ENCODE measurements at places on chromosomes 4 and X.

- no peak for DNase-seq
These were observed 23.9 kb downstream of the ADGRA3 start for GRCh38 chr4:22491939-22492338.

GRCh38 chr4:182878633-182879495 is 38.3 kb downstream of the DCTD start:
- DNase-seq, result no peak

GRCh38 chrX:153778181-153778580 is 2.7 kb upstream of the SRPK3 start:
- no peak for DNase-seq

GRCh38 chr4:54940996-54941865 is 184.2 kb downstream of the KDR start:
- DNase-seq, result no peak

DNA sequence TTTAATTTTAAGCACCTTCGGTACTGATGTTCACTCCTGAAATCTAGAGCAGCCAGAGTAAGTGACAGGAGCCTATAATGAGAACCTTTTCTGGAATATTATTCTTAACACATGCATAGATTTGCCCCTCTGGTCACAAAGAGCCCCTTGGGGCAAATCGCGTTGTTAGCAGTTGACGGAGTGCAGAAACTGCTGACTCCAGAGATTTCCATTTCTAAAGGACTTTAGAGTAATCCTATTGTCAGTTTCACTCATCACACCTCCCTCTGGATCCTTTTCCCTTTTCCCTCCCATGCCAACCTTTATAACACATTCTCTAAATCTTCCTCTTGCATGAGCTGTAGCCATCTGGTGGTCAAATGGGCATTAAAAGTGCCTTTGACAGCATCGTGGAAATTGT is 264.9 kb upstream of the PRPS2 start:
- no peak for DNase-seq

GRCh38 chr4:140807491-140808252 is 51.5 kb upstream of the TBC1D9 start:
- DNase-seq, result no peak

DNA sequence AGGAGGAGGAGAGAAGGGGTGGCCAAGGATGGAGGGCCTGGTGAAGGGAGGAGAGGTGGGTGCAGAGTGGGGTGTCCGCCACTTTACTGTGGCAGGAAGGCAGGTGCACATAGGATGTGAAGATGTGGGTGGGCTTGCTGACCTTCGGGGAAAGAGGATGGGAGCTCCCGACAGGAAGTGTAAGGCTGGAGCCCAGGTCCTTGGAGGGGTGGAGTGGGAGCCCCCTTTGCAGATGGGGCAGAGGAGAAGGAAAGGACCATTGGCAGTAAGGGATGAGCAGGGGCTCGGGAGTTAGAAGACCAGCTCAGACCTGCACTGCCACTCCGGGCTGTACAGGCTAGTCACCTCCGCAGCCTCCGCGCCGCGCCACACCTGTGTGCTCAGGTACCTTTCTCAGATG is 89.5 kb downstream of the EVC start:
- no peak for DNase-seq

- DNase-seq, result no peak
These were observed 205.7 kb downstream of the RELL1 start for GRCh38 chr4:37480509-37480908.

GRCh38 chrX:20527558-20528011 is 260.9 kb upstream of the RPS6KA3 start:
- DNase-seq, result no peak

GRCh38 chrX:1316527-1316926 is 20.1 kb upstream of the IL3RA start:
- no peak for DNase-seq

DNA sequence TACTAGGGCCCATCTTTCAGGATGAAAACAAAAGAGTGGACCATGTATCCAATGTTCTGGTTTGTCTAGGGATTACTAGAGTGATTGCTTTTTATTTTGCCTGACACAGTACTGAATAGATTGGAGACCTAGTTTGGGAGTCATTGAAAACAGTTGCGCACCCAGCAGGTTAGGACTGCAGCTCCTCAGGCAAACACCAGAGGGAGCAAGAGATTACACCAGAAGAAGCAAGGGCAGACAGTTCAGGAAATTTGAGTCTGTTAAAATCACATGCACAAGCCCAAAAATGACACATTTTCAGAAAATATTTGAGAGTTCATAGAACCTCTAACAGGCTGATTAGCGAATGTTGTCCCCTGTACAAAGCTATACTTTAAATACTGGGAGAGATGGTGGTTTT is 55.6 kb downstream of the CYLC1 start:
- DNase-seq, result no peak

DNA sequence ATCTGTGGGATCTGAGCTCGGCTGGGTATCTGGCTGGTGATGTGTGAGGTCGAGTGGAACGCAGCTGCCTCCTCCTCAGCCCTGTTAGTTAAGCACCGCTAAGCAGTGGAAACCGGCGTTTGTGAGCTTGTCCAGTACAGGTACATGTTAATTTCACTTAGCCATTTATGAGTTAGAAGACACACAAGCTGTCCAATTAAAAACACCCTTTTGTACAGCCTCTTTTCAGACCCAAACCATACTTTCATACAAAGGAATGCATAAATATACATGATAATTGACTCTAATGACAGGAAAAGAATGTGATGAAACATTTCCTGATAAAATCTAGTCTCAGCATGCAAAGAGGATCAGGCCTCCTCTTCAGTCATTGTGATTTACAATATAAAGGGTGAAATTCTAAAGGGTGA is 163.6 kb upstream of the FAT1 start:
- DNase-seq, result no peak

GRCh38 chr4:113450295-113451080 is 311.1 kb downstream of the CAMK2D start:
- DNase-seq, result no peak

DNA sequence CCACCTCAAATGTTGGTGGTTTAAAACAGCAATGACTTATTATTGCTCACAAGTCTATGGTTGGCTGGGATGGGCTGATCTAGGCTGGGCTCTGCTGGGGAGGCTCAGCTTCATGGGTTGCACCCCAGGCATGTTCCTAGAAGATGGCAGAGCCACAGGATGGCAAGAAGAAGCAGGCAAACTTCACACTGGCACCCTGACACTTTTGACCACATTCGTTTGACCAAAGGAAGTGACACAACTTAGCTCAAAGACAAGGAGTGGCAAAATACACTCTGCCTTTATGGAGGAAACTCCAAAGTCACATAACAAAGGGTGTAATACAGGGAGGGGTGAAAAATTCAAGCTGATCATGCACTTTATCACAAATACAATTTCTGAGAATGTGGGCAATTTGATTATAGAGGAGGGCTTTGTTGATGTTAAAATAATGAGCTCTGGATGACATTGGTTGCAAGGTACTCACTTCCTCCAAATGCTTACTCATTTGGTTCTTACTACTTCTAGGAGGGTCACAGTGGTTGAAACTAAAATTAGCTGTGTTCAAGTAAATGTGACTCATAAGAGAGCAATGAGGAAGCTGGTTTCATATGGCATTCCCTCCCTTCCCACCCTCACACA is 249.2 kb upstream of the RPS6KA3 start:
- no peak for DNase-seq

DNA sequence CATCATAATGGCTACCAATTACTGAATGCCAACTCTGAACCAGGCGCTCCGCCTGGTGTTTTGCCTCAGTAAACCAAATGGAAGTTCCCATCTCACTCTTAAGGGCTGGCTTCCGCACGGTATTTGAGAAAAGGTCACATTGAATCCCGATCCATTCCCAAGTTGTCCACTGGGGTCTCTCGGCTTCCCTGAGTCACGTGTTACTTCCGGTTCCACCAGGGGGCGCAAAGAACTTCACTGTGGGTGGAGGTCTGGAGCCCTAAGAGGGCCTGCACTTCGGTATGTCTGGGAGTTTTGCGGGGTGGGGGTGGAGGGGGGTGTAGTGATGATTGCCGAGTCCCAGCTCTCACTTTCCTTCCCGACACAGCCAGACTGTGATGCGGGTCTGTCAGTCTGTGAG is 13.4 kb upstream of the NHS start:
- DNase-seq, result no peak

GRCh38 chr4:118814058-118814457 is 21.9 kb downstream of the SEC24D start:
- no peak for DNase-seq

GRCh38 chr4:119570401-119570800 is 58.2 kb downstream of the PDE5A start:
- DNase-seq, result no peak

DNA sequence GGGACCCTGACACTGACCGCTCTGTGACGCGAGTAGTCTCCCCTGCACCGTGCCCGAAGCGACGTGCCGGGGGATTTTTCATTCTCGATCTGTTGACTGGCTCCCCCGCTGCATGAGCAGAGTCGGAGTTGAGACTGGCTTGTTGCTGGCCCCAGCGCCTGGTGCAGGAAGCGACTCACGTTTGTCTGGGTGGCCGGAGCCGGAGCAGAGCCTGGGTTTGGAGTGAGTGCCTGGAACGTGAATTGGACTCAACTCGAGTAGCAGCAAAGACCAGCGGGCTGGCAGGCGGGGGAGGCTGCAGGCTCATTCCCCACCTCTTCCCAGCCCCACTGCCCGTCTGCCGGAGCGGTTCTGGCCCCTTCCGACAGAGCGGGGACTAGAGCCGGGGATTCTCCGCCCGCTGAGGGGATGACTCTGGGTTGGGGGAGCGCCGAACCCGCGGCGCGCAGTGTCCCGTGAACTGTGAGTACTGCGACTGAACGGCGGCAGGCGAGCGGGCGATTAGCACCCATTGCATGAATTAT is 554 bp downstream of the PCDH7 start:
- no peak for DNase-seq

GRCh38 chrX:30888526-30889146 is 418 bp downstream of the TAB3 start:
- no peak for DNase-seq

DNA sequence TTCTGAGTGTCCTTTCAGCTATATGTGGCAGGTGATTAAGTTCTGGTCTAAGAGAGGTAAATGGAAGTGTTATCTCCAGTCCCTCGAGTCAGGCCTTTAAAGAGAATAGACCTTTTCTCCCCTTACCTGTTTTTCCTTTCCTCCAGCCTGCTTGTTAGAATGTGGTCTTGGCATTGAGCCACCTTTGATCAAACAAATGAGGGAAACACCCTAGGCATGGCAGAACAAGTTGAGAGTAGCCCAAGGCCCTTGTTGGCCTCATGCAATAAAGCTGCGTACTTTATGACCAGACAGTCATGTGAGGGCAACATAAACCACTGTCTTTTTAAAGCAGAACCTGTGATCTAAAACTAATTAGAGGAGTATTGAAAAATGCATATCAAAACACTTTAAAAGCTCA is 13.2 kb upstream of the IL13RA2 start:
- no peak for DNase-seq

DNA sequence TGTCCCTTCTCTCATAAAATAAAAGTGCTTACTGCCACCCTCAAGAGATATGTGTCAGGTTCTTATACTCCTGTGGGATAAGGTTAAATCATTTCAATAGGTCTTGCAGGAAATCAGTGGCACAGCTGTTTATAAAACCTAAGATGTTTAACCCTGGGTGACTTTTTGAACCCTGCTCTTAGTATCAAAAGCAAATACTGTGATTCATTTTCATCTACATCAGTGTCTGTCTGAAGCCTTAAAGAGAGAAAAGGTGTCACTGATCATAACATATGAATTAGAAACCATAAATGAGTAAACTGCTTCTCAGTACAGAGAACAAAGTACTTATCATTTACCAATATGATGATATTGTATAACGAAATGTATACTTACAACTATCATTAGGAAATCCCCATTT is 59.0 kb downstream of the CCSER1 start:
- DNase-seq, result no peak

DNA sequence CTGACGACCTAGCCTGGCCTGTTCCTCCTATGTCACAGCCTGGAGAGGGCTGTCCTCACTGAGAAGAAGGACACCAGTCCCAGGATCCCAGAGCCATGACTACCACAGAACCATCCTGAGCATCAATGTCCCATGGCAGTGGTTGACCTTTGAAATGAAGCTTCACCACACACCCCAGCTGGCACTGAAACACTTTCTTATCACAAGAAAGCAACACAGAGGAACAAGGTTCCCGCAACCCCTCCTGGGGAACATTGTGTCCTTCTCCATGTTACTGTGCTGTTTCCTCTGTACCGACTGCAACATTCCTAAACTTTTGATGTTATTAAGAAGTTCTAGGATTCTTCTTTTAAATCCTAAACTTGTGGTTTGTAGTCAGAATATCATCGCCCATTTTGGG is 21.2 kb upstream of the FAM156A start:
- DNase-seq, result no peak

DNA sequence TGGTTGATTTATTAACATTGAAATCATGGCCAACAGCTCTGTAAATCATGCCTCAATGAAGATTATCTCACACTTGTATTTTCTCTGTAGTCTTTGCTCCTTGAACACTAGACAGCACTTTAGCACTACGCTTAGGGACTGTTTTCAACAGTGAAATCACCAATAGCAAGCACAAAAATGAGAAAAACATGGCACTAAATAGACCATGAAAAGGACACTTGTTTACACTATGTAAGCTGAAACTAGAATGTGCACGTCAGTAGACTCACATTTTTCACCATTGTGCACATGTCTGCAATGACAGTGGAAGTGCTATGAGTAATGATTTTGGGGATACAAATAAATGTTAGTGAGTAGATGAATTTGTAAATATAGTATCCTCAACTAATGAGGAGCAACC is 3.1 kb downstream of the BMP2K start:
- no peak for DNase-seq

DNA sequence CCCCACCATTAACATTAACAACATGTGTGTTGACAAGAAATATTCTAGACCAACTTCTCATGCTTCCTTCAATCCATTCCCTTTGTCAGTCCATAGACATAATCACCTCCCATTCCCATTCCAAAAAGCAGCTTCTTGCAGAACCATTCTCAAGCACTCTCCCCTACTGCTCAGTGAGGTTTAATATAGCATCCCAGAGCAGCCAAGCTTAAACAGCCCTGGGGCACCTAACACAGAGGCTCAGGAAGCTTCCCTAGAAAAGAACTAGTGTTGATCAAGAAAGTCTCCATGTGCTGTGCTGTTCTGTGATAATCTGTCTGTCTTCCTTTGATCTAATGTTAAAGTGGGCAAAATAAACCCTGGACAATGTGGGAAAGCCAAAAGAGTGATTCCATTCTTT is 174.2 kb upstream of the NOCT start:
- no peak for DNase-seq

DNA sequence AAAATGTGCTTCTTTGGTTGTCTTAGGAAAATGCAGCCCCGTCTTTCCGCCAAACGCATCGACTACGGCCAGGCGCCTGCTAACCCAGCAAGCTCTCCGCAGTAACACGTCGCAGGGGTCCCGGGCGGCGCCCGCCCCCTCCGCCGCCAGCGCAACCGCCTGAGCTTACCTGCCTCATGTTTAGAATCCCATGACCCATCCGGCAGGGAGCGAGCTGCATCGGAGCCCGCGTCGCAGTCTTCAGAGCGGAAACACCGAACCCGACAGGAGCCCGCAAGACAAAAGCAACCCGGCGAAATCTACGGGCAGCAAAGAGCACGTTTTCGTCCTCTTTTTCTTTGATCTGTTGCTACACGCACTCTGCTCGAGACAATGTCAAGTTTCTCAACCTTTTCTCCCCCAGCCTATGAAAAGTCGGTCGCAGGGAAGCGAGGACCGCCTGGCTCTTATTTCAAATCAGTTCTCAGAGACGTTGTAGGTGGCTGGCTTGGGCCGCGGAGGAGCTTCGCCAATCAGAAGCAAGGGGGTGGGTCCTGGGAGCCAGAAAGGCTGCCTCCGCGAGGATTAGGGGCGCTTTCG is at the start of gene MID1:
MID1 (minus strand) TSS at position 465 of the 579 bp plus-strand sequence. CDS start 53,038 bp downstream, outside the sequence.
- DNase-seq, result no peak
